ENCODE measurements at places on chromosomes 3 and 15. TPM values are rescaled to one million over a fixed set of nuclear protein-coding genes. Genes with fewer than 3 reads are reported as not detected.
A peak's percentile ranks its signal among the peaks of the same experiment; 100 is the strongest.

The GPR87 gene
- 3.2 TPM for total RNA-seq

DNA sequence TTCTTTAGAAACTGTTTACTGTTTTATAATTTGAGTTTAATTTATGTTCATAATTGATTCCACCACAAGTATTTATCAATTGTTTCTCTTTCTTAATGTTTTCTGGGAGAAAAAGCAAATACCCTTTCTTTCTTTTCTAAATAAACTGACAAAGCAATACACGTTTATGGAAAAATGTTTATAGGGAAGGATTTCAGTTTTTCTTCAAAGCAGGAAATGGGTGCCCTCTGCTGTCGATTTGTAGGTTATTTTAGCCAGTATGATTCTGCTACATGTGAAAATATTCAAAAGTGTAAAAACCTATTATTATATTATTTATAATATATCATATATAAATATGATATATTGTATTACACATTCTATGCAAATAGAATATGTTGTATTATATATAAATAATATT is 921.0 kb upstream of the ROBO1 start:
- ATAC-seq = no peak

GRCh38 chr3:155667988-155668387 is 76.9 kb downstream of the PLCH1 start:
- no peak for ATAC-seq

DNA sequence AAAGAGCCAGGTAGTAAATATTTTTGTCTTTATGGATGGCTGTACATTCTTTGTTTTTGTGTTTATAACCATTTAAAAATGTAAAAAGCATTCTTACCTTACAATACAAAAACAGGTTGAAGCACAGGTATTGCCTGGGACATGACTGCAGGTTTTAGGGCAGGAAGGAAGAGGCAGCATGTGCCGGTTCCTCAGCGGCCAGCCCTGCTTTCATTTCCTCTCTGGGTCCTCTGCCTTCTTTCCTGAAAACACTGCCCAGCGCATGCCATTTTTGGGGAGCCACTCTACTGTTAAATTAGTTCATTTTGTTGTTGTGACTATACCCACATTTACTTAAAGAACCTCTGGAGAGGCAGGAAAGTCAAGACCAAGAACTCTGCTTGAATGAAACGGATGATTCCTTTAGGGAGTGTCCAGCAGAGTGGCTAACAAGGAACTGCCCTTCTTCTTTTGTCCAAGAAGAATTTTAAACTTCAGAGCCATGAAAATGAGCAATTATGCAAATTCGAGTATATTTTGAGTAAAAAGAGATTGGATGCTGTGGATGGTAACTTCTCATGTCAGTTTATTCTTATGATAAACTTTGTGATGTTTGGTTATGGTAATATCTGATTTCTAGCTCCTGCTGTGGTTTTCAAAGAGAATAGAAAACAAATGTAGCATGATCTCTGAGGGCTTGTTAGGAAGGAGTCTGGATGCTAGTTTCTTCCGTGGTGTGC is 52.7 kb downstream of the SACM1L start:
- no peak for ATAC-seq

DNA sequence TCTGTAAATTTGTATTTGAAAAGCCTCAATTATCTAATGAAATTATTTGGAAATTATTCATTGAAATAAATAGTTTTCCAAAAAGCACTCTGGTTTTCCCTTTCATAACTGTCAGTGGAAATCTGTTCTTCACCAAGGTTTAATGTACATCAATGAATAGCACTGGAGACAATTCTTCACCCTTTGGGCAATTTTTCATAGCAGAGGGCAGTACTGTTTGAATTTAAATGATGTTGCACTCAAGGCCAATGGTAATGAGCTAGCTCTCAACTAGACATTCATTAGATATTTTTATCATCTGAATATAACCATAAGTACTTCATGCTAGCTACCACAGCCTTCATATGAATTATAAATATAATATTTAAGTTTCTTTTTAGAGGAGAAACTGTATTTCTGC is 658.2 kb upstream of the CCDC54 start:
- no peak for ATAC-seq

The THRB gene
- total RNA-seq = not detected

- ATAC-seq = no peak
These were observed 3.9 kb upstream of the DPP8 start for GRCh38 chr15:65521350-65521749.

GRCh38 chr3:132394320-132394719 is 23.0 kb upstream of the DNAJC13 start:
- ATAC-seq = no peak

- ATAC-seq = no peak
These were observed 150.8 kb upstream of the BNIP2 start for GRCh38 chr15:59839906-59840305.

GRCh38 chr3:16520241-16520969 is 6.9 kb upstream of the RFTN1 start:
- ATAC-seq = no peak

DNA sequence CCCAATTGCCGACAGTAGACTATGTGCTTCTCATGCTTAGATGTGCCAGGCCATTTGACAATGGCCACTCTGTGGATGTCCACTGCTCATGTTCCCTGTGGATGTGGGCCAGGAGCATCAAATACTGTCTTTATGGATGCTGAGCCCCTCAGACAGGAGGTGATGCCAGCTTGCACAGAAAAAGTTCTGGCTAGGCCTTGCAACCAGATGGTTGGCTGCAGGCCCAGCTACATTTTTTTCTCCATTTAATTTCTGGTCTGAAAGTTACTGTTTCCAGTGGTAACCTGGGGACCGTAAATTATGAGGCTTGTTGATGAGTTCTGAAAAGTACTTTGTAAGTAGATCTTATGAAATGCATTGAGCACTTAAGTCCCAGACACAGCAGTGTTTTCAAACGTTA is 228.5 kb downstream of the CHL1 start:
- ATAC-seq = no peak

GRCh38 chr3:66499881-66500575 is 794 bp downstream of the LRIG1 start:
- ATAC-seq = peak; percentile 7

- ATAC-seq = no peak
These were observed 107.9 kb downstream of the DNAH12 start for GRCh38 chr3:57436195-57436761.

GRCh38 chr15:78461171-78461888 is 23.3 kb downstream of the IREB2 start:
- ATAC-seq = no peak

The WDR76 gene
- total RNA-seq = 73.0 TPM

The GUCA1C gene
- total RNA-seq = not detected

GRCh38 chr3:195133462-195133861 is 137.5 kb downstream of the XXYLT1 start:
- ATAC-seq = peak; percentile 83

The MYRIP gene
- not detected for total RNA-seq

DNA sequence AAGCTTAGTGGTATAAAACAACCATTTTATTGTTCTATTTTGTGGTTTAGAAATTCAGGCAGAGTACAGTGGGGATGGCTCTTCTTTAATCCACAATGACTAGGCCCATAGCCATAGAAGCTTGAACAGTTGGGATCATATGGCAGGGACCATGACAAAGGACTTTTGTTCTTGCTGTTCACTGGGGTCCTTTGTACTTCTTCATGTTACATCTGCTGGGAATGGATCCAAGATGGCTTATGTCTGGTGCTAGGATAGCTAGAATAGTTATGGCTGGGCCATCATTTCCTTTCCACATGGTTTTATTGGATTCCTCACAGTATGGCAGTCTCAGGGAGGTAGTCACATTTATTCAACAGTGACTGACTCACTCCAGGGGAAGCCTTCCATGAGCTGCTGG is 427.9 kb upstream of the AGTR1 start:
- ATAC-seq = no peak

DNA sequence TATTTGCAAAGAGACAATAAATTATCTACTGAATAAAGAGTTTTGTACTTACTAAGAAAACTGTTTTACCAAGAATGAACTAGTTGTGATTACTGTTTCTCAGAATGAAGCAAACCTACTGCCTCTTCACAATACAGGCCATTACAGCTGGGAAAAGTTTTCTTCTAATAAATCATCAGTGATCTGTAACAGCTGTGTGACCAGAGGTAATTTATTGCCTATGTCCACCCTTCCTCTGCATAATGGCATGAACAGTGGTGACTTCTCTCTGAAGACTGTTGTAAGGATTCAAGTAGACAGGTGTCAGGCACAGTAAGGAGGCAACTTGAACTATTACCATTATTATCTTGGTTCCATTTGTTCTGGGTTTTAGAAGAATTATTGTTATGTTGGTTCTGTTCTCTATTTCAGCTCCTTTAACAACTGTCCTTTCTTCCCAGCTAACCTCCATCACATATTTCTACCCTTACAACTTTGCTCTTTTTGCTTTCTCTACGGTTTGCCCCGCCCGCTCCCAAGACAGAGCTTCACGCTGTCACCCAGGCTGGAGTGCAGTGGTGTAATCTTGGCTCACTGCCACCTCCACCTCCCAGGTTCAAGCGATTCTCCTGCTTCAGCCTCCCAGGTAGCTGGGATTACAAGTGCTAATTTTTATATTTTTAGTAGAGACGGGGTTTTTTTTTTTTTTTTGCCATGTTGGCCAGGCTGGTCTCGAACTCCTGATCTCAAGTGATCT is 51.5 kb downstream of the PRKAR2A start:
- no peak for ATAC-seq

The AMOTL2 gene
- not detected for total RNA-seq

GRCh38 chr3:24487325-24488262 is 7.1 kb downstream of the THRB start:
- no peak for ATAC-seq

GRCh38 chr15:74983725-74984231 is 11.6 kb upstream of the SCAMP5 start:
- ATAC-seq = peak; percentile 99

The SERPINI2 gene
- not detected for total RNA-seq

DNA sequence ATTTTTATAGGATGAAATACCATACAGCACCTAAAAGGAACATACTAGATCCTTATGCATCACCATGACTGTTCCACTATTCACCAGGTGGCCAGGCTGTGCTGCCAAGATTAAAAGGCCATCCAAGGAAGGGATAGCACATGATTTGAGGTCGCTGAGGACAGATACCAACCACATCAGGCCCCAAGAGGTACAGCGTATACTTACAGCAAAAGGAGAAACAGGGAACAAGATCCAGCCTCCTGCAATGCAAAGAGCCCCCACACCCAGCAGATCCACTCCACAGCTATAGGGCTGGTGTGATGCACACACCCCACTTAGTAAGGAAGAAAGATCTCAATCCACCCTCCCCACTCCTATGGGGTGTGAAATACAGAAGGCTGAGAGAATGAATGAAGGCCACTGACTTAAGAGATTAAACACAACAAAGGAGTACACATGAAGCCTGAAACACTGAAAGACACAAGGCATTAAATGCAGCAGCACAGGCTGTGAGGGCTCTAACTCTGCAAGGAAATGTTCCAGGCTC is 32.0 kb upstream of the ZNF445 start:
- ATAC-seq = no peak

GRCh38 chr3:13352621-13353131 is 67.4 kb downstream of the NUP210 start:
- no peak for ATAC-seq

The SSUH2 gene
- total RNA-seq = not detected

The GORASP1 gene
- 24.2 TPM for total RNA-seq

The GASK1A gene
- not detected for total RNA-seq

The AGTR1 gene
- total RNA-seq = not detected

- no peak for ATAC-seq
These were observed 138.9 kb downstream of the CACNA1D start for GRCh38 chr3:53633197-53633787.

The SYNPR gene
- total RNA-seq = not detected

- ATAC-seq = no peak
These were observed 975.6 kb downstream of the GBE1 start for GRCh38 chr3:80785875-80786274.

The HIGD2B gene
- 0.22 TPM for total RNA-seq
